ENCODE measurements at places on chromosomes 7 and 10.

DNA sequence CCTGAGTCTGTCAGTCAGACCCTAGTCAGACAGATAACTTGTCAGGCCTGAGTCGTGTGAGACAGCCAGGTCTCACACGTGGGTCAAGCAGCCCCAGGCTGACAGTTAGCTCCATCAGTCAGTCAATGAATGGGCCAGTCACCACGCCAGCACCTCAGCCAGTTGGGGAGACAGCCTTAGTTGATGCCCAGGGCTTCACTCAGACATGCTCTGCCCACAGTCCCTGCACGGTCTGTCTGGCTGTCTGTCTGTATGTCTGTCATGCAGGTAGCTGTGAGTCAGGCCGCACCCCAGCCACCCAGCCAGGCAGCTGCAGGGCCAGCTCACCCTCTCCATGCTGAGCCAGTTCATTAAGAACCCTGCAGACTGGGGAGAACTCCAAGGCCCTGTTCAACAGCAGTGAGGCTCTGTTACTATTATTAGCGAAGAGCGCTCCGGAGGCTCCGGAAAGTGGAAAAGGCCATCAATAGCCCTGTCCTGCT lies 141.1 kb upstream of the PCBD1 start:
- no peak for DNase-seq

GRCh38 chr10:118939211-118940007 lies 90.1 kb upstream of the NANOS1 start:
- no peak for DNase-seq

GRCh38 chr10:114550756-114551635 lies 107.1 kb downstream of the ABLIM1 start:
- no peak for DNase-seq

DNA sequence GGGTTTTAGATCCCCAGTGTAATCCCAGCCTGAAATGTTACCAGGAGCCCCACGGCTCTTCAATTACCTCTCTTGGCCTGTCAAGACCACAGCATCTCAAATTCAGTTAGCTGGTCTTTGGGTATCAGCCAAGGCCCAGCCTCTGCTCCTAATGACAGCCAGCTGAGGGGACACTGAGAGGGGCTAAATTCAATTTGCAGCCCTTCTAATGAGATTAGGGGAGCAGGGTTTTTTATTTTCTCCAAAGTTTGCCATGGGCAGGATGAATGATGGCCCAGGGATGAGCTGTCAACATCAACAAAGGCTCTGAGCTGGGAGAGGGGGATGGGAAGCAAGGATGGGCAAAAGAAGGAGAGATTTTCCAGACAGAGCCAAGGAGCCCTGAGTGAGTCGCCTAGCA lies 116.8 kb upstream of the TBX20 start:
- no peak for DNase-seq

DNA sequence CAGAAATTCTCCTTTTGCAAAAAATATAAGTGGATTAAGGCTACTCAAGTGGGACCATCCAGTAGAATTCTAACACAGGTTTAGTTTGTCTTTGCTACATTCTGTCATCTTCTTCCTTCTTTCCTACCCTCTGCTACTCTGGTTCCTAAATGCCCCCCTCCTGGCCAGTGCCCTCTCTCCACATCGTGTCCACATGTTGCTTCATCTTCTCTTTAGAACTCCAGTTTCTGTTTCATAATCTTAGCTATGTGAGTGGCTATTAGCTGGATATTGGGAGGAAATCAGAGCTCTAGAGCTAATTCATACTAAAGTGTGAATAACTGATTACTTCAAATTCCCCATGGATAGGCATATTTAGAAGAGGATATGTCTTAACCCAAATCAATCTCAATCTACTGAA lies 528.5 kb downstream of the LRMDA start:
- no peak for DNase-seq

DNA sequence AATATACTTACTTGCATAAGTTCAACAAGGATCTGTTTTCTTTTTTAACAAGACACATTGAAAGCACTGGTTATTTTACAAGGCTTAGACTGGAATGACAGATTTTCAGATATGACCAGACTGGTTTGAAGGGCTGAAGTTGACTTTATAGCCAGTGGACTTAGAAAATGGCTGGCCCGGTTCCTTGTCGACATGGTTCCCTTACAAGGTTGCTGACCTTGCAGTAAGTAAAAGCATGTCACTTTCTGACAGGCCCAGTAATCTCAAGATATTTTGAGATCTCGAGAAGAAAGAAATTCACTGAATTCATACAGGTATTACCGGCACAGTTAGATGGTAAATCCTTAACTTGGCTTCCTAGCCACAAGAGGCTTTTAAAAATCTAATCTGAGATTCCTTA lies 136.5 kb downstream of the COBL start:
- no peak for DNase-seq

DNA sequence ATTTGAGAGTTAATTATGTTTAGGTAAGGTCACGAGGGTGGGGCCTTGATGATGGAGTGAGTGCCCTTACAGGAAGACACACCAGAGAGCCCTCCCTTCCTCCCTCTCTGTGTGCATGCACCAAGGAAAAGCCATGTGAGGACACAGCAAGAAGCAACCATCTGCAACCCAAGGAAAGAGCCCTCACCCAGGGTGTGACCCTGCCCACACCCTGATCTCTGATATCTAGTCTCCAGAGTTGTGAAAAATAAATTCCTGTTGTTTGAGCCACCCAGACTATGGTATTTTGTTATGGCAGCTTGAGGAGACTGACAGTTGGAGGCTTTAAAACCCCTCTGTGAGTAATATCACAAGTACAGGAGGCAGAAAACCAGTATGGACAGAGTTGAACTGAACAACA lies 15.0 kb upstream of the MCM10 start:
- DNase-seq = no peak

- DNase-seq = no peak
Measured at GRCh38 chr7:120741371-120742042, 116.4 kb downstream of the TSPAN12 start.

DNA sequence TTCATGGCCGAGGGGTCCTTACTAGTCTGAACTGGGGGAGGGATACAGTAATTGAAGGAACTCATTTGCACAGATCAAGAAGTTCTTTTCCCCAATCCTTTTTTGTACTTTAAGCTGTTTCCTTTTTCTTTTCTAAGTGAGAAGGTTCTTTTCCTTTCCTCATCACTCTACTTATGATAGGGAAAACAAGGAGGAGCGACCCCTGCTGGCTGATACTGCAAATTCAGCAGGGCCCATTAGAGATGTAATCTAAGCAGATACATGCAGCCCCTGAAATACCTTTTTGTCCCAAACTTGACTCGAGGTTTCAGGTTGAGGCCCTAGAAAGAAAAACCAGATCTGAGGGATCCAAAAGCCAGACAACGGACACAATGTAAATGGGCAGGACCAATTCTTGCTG lies 305.5 kb downstream of the DNAJB9 start:
- no peak for DNase-seq

DNA sequence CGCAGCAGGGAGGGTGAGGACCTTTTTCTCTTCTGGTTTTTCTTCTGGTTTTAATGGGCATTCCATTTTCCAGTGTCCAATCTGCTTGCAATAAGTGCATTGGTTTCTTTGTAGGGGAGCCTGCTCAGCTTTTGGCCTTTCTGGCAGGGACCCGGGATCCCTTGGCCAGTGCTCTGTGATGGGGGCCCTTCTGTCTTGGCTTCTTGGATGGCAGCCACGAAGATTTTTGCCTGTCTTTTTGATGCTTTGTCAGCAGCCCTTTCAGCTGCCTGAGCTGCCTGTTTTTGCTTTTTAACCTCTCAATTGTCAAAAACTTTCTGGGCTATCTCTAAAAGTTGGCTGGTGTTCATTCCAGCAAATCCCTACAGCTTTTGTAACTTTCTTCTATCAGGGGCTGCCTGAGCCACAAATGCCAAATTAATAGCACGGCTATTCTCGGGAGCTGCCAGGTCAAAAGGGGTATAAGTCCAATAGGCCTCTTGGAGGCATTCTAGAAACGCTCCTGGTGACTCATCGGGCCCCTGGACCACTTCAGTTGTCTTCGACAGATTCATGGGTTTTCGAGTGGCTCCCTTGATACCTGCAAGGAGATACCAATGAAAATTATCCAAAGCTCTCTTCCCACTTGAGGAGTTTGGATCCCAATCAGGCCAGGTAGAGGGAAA lies 179.9 kb upstream of the MBL2 start:
- DNase-seq = no peak

DNA sequence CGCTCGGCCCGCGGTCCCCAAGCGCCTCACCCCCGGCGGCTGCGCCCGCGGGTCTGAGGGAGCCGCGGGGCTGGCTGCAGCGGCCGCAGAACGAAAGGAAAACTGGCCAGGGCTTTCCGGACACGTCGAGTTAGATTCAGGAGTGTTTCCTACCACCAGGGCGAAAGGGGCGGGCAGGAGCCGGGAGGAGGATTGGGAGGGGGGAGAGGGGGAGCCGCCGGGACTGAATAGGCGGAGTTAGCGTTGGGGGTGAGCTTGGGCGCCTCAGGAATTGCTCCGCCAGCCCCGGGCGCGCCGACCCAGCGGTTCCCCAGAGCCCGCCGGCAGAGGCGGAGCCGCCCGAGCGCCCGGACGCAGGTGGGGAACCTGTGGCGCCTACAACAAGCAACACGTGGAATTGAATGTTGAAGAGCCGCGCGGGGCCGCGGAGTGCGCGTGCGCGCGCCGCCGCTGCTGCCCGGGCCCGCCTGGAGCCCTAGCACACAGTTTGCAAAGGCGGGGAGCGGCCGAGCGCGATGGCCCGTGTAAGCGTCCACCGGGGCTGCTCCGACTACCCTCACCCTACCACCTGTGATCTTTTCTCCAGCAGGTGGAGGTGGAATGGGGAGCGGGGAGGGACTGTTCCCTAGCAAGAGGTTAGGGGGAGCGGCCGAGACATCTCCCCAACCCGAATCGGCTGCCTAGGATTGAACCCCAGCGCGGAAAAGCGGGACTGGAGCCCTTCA lies at the start of gene CADPS2:
Gene CADPS2 (minus strand): TSS at position 104 of the 725 bp plus-strand sequence. CDS start 123 bp downstream, outside the sequence.
- DNase-seq = no peak

DNA sequence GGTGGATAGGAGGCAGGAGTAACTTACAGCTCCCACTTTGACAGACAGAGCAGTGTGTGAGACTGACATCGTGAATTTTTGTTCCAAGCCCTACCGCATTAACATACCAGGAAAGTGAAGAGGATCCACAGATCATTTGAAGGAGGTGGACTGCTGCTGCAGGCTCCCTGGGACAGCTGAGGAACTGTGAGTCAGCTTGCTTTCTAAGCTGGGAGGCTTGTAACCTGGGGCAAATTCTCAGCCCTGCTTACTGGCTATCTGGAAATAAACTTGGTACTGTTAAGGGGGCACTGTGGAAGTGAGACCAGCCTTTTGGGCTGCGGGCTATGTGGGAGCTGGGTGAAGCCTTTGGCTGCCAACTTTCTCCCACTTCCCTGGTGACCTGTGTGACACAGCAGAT lies 1202.5 kb downstream of the DNAJB9 start:
- no peak for DNase-seq

- DNase-seq = peak; percentile 75
Measured at GRCh38 chr7:139915864-139916716, 87.0 kb downstream of the TBXAS1 start.

DNA sequence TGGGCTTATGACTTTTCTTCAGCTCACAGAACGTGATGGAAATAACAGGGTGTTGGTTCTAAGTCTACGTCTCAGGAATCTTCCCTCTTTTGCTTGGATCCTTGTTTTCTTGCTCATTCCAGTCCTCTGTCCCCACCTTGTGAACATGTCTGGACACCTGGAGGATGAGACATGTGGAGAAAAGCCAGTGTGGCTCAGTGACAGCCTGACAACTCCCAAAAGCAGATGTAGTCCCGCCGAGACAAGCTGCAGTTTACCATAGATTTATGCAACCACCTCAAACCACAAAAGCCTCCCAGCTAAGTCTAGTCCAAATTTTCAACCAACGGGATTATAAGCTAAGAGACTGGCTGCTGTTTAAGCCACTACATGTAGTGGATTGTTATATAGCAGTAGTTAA lies 476.1 kb downstream of the SH2D4B start:
- DNase-seq = no peak

GRCh38 chr10:125060826-125061556 lies 99.4 kb downstream of the CTBP2 start:
- peak; percentile 20 for DNase-seq

DNA sequence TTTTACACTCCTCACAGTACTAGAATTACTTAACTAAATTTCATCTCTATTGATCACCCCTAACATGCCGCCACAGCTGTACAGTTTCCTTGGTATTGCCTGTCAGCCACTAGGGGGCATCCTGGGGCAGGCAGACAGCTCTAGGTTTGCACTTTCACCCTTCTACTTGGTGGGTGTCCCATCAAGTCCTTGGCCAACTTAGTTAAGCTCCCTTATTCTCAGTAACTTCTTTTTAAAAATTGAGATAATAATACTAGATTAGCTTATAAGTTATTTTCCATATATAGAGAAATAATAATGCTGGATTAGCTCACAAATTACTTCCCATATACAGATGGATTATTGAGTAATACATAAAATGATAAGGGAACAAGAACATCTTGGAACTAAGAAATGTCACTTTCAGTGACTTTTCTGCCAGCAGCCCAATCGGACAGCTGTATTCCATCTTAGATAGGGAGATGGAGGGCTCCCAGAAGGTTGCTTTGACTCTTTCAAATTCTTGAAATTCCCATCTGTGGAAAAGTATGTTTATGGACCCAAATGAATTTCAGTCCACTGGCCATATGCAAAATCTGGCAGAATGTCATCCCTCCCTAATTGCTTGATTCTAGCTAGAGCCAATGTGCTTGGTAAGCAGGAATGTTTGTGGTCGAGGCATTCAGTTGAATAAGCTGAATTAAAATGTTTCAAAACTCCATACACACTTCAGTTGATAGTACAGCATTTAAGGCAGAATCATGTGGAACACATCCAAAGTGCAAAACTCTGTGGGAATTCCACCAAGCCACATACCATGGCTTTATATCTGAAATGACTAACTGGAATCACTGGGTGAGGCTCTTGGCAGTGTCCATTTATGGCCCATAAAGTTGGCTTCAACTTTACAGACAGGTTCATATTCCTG lies 309.7 kb downstream of the CSTF2T start:
- peak; percentile 35 for DNase-seq

- DNase-seq = peak; percentile 32
Measured at GRCh38 chr7:154978017-154978416, 24.9 kb downstream of the PAXIP1 start.

DNA sequence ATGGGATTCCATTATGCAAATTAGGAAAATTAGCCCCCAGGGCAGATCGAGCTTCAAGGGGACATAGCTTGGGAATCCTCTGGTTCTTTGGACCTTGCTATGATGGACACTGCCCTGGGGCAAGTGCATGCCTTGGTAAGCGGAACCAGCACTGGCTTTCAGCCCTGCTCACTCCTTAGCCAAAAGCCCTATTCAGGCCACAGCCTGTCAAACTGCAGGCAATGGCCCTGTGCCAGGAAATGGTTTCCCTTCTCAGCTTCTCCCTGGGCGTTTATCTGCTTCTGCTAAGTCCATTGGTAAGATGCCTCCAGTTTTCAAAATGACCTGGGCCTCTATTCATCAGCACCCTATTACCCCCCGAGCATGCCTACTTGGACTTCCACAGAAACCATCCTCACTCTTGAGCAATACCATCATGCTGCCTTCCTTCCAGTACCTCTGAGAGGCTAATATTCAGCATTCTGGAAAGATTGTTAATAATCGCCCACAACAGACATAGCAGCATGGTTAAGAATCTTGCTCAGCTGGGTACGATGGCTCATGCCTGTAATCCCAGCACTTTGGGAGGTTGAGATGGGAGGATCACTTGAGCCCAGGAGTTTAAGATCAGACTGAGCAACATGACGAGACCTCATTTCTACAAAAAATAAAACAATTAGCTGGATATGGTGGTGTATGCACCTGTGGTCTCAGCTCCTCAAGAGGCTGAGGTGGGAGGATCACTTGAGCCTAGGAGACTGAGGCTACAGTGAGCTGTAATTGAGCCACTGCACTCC lies 918.6 kb upstream of the AUTS2 start:
- DNase-seq = no peak

Data from Jurkat, Clone E6-1 (cell line).